ENCODE measurements at places on chromosomes 1 and 21.

DNA sequence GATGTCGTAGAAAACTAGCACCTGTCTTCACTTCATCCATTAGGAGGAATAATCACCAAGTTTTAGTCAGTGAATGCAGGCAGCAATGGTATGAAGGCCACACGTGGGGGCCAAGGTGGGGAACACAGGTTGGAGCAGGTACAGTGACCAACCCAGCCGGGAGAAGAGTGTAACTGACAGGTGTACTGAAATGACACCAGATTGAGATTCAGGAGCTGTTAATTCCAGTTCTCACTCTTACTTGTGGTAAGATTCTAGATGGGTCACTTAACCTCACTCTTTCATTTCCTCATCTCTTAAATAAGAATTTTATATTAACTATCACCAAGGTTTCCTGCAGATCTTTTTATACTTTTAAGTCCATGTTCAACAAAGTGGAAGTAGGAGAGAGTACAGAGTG, 206.2 kb upstream of the PTBP2 start:
- no peak for DNase-seq

DNA sequence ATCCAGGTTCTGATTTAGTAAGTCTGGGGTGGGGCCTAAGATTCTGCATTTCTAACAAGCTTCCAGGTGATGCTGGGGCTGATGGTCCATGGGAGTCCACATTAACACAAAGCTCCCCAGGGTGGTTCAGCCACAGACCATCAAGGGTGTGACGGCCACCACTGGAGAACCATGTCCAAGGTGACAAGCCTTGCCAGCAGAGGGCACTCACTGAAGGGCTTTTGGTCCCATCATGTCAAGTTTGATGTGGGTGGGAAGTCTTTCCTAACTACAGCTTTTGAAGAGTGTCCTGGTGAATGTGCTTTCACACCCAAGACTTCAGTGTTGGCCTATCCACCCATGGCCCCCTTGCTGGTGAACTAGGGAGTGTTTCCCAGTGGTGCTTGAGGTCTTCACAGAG, 67.1 kb downstream of the UBE2T start:
- peak; percentile 28 for DNase-seq

- no peak for DNase-seq
These were observed 77.8 kb downstream of the TMEM53 start for GRCh38 chr1:44596511-44596910.

- DNase-seq, result no peak
These were observed 25.4 kb downstream of the PHGDH start for GRCh38 chr1:119737040-119737682.

DNA sequence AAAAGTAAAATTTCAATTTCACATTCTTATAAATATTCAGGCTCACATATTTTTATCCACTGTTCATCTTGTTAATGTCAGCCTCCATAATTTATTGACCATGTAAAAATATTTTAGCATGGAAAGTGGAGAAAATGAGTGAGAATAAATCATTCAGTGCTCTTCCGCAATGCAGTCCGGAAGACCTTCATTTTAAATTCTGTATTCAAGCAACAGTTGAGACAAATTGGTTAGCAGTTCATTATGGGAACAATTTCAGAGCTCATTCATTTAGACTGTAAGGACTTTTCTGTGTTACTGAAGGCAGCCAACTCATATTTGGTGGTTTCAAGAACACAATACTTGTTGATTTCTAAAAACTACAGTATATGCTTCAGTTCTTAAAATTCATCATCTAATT, 97.8 kb downstream of the TYW3 start:
- no peak for DNase-seq
